ENCODE measurements at places on chromosomes 3 and 15.

GRCh38 chr3:170055209-170055608 is 17.4 kb downstream of the GPR160 start:
- H3K36me3 ChIP-seq = no peaks in the 10 kb centered on the region
- no peaks in the 10 kb centered on the region for H3K27me3 ChIP-seq
- no peak for DNase-seq
- no peak overlapping the region for H3K27ac ChIP-seq
- no peak overlapping the region for H3K4me3 ChIP-seq
- H3K4me1 ChIP-seq = no peaks in the 10 kb centered on the region

GRCh38 chr15:64213646-64214045 is 50.8 kb upstream of the PPIB start:
- no peaks in the 10 kb centered on the region for H3K4me1 ChIP-seq
- H3K4me3 ChIP-seq = no peak overlapping the region
- peaks cover 55% of the 10 kb centered on the region for H3K36me3 ChIP-seq
- no peak overlapping the region for H3K27ac ChIP-seq
- H3K27me3 ChIP-seq = no peaks in the 10 kb centered on the region

GRCh38 chr3:54273791-54274190 is 151.4 kb downstream of the CACNA2D3 start:
- no peak overlapping the region for H3K27ac ChIP-seq
- DNase-seq = no peak
- H3K4me1 ChIP-seq = peaks cover 2% of the 10 kb centered on the region

- no peaks in the 10 kb centered on the region for H3K4me1 ChIP-seq
- H3K4me3 ChIP-seq = no peak overlapping the region
- peaks cover 29% of the 10 kb centered on the region for H3K36me3 ChIP-seq
- no peak for DNase-seq
- no peak overlapping the region for H3K27ac ChIP-seq
- no peaks in the 10 kb centered on the region for H3K27me3 ChIP-seq
These were observed 15.2 kb downstream of the TSEN2 start for GRCh38 chr3:12499474-12499873.

- H3K4me1 ChIP-seq = no peaks in the 10 kb centered on the region
- no peak overlapping the region for H3K4me3 ChIP-seq
- H3K36me3 ChIP-seq = no peaks in the 10 kb centered on the region
These were observed 6.5 kb upstream of the HPS3 start for GRCh38 chr3:149122721-149123578.

DNA sequence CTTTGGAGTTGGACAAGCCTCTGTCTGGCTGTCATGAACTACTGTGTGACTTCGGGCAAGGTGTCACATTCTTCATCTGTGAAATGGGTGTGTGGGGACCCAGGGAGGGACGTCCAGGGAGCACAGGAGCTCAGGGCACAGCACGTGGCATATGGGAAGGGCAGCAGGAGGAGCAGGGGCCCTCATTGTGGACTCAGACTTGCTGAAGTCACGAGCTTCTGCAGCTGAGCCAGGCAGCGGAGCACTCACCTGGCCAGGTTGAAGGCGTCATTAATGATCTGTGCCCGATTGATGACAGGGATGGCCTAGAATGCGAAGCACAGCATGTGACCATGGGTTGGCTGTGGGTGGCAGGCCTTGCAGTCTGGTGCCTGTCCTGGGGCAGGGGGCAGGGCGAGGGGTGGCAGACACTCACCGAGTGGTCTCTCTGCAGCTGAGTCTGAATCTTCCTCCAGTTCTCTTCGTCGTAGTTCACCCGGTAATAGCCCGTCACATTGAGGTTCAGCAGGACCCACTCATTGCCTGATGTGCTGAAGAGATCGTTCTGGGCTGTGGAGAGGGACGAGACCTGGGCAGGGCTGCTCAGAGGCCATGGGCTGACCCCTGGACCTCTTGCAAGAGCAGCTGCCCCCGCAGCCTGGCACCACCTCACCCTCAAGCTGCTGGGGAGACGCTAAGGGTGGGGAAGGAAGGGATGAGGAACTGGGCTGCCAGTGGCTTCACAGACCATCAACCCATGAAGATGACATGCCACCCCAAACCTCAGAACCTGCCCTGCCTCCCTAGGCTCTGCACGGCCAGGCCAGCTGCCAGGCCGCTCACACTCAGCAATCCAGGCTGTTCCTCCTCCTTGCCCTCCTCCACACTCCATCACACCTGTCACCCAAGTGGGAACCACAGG is 15.4 kb downstream of the ANPEP start:
- H3K27ac ChIP-seq = no peak overlapping the region
- no peak overlapping the region for H3K4me3 ChIP-seq
- no peak for DNase-seq
- no peaks in the 10 kb centered on the region for H3K4me1 ChIP-seq
- no peaks in the 10 kb centered on the region for H3K36me3 ChIP-seq

GRCh38 chr3:99896482-99896881 is 78.8 kb downstream of the CMSS1 start:
- no peak overlapping the region for H3K4me3 ChIP-seq
- no peaks in the 10 kb centered on the region for H3K27me3 ChIP-seq
- no peak overlapping the region for H3K27ac ChIP-seq
- DNase-seq = no peak

GRCh38 chr15:66906668-66907614 is 158.5 kb upstream of the SMAD3 start:
- H3K36me3 ChIP-seq = no peaks in the 10 kb centered on the region
- no peak overlapping the region for H3K4me3 ChIP-seq
- H3K27me3 ChIP-seq = no peaks in the 10 kb centered on the region
- H3K27ac ChIP-seq = no peak overlapping the region
- DNase-seq = no peak

GRCh38 chr3:159861369-159861987 is 127.2 kb upstream of the IL12A start:
- no peak overlapping the region for H3K4me3 ChIP-seq
- no peak for DNase-seq
- H3K36me3 ChIP-seq = no peaks in the 10 kb centered on the region
- H3K27ac ChIP-seq = peak overlapping the region; percentile 2

- DNase-seq = no peak
- H3K4me3 ChIP-seq = no peak overlapping the region
- H3K27ac ChIP-seq = no peak overlapping the region
- no peaks in the 10 kb centered on the region for H3K27me3 ChIP-seq
- no peaks in the 10 kb centered on the region for H3K4me1 ChIP-seq
- no peaks in the 10 kb centered on the region for H3K36me3 ChIP-seq
These were observed 567.8 kb downstream of the ROBO1 start for GRCh38 chr3:79199966-79200365.

DNA sequence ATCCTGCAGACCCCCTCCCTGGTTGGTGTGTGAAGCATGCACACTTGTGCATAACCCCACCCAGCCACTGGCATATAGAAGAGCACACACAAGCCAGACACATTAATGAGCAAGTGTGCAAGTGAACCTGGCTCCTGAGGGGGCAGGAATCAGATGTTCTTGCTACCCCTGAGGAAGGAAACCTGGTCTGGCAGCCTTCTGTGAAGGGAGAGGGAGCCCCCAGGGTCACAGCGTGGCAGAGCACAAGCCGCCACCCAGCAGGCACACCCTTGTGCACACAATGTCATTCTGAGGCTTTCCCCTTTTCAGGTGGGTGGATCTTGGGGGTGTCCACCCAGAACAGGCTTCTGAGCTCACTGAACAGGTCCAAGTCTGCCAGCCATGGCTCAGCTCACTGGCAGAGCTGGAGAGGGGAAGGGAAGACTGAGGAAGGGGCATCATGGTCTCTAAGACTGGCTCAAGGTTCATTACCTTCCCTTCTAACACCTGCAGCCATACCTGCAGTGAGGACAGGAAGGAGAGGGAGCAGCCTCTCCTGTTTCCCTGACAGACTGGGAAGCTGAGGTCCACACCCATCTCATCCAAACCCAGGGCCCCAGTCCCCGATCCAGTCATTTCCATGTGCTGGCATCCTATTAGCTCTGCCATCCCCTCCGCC is 31.6 kb upstream of the SEMA3F start:
- H3K27me3 ChIP-seq = no peaks in the 10 kb centered on the region
- H3K4me1 ChIP-seq = peaks cover 29% of the 10 kb centered on the region
- peak overlapping the region; percentile 29 for H3K27ac ChIP-seq

DNA sequence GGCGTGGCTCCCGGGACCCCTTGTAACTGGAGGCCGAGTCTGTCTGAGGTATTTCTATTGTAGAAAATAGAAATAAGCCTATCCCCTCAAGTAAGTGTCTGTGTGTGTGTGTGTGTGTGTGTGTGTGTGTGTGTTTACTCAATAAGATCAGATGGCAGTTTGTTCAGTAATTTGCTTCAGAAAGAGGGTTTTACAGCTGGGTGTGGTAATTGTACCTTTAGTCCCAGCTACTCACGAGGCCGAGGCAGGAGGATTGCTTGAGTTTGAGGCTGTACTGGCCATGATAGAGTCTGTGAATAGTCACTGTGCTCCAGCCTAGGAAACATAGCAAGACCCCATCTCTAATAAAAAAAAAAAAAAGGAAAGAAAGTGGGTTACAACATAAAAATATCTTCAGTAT is 8.7 kb downstream of the SPINT1 start:
- no peaks in the 10 kb centered on the region for H3K27me3 ChIP-seq
- H3K4me3 ChIP-seq = no peak overlapping the region
- no peak for DNase-seq
- peaks cover 33% of the 10 kb centered on the region for H3K4me1 ChIP-seq
- H3K36me3 ChIP-seq = peaks cover 12% of the 10 kb centered on the region

GRCh38 chr3:82133070-82133606 is 371.7 kb upstream of the GBE1 start:
- no peak overlapping the region for H3K4me3 ChIP-seq
- H3K36me3 ChIP-seq = no peaks in the 10 kb centered on the region
- no peak for DNase-seq
- H3K27me3 ChIP-seq = no peaks in the 10 kb centered on the region
- H3K4me1 ChIP-seq = no peaks in the 10 kb centered on the region

GRCh38 chr3:4714045-4714444 is 220.9 kb downstream of the ITPR1 start:
- no peak overlapping the region for H3K27ac ChIP-seq
- peaks cover 23% of the 10 kb centered on the region for H3K4me1 ChIP-seq
- DNase-seq = no peak
- H3K36me3 ChIP-seq = no peaks in the 10 kb centered on the region

GRCh38 chr15:100309109-100310040 is 32.4 kb downstream of the ADAMTS17 start:
- no peak overlapping the region for H3K4me3 ChIP-seq
- no peaks in the 10 kb centered on the region for H3K36me3 ChIP-seq
- H3K27me3 ChIP-seq = no peaks in the 10 kb centered on the region
- no peak for DNase-seq
- peak overlapping the region; percentile 77 for H3K27ac ChIP-seq

GRCh38 chr3:118244761-118245160 is 789.9 kb downstream of the IGSF11 start:
- no peak overlapping the region for H3K27ac ChIP-seq
- H3K36me3 ChIP-seq = no peaks in the 10 kb centered on the region
- no peaks in the 10 kb centered on the region for H3K4me1 ChIP-seq

GRCh38 chr3:8864402-8865350 is 95.3 kb upstream of the OXTR start:
- H3K27ac ChIP-seq = no peak overlapping the region
- H3K4me1 ChIP-seq = no peaks in the 10 kb centered on the region
- H3K36me3 ChIP-seq = no peaks in the 10 kb centered on the region
- DNase-seq = no peak

DNA sequence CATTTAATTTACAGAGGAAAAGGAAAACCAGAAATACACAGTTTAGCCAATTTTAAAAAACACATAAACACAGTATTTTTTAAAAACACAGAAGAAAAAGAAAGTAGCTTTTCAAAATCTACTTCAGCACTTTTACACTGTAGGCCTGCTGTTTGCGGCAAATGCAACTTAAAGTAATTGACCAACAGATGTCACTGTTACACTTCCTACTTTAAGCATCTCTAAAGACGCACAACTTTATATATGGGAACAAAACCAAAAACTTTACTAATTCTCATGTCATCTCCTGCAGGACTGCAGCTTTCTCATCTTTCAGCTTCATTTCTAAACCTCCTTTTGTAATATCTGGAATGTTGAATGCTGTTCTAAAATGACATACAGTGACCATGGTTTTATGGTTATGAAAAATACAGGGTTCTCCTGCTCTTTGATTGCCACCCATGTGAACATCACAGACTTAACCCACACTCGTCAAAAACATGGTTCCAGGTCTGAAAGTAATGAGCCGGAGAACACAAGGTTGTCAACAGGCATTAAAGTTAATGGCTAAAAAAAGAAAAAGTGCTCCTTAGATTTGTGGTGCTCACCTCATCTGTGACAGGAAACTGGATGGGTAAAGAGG is 107.9 kb downstream of the FMN1 start:
- DNase-seq = no peak
- H3K36me3 ChIP-seq = no peaks in the 10 kb centered on the region
- H3K27me3 ChIP-seq = no peaks in the 10 kb centered on the region
- H3K27ac ChIP-seq = no peak overlapping the region
- H3K4me3 ChIP-seq = no peak overlapping the region

GRCh38 chr15:39320886-39321285 is 260.0 kb upstream of the THBS1 start:
- no peak for DNase-seq
- H3K4me1 ChIP-seq = no peaks in the 10 kb centered on the region
- H3K36me3 ChIP-seq = no peaks in the 10 kb centered on the region
- no peak overlapping the region for H3K27ac ChIP-seq
- no peak overlapping the region for H3K4me3 ChIP-seq
- H3K27me3 ChIP-seq = no peaks in the 10 kb centered on the region

GRCh38 chr3:179700716-179701115 is 47.9 kb downstream of the USP13 start:
- H3K36me3 ChIP-seq = no peaks in the 10 kb centered on the region
- no peak overlapping the region for H3K27ac ChIP-seq
- no peak overlapping the region for H3K4me3 ChIP-seq
- H3K4me1 ChIP-seq = no peaks in the 10 kb centered on the region
- no peaks in the 10 kb centered on the region for H3K27me3 ChIP-seq
- no peak for DNase-seq

DNA sequence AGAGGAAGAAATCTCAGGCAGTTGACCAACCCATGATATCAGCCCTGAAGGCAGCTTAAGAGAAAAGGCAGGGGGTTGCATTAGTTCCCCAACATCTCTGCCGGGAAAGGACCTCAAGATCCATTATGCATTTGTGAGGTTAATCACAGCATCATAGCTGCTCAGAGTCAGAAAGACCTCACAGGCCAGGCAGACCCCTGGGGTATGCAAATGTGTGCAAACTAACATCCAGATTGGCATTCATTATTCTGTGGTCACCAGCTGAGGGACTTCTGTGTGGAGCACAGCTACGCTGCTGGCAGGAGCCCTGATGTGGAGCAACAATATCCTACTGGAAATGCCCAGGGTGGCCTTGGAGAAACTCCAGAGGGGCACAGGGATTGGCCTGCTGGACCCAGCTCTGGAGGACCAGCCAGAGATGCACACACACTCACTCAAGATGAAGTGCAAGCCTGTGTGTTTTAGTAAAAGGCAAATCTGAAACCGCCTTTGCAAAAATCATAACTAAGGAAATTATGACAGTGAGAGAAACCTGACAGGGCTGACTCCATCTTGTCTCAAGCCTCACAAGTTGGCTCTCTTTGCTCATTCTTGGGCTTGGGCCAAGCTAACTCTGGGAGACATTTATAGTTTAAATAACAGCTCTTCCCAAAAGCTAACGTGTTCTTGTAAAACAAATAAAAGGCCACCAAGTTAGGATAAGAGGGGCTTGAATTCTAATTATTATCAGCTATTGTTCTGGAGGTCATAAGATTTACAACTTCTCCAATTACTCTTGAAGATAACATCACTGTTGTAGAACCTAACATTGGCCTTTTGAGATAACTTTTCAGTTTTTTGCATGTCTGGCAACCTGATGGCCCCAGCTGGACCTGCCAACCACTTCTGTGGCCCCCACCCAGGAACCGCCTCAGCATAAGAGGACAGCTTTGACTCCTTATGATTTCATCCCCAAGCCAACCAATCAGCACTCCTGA is 257.1 kb downstream of the UACA start:
- peaks cover 83% of the 10 kb centered on the region for H3K4me1 ChIP-seq
- H3K36me3 ChIP-seq = no peaks in the 10 kb centered on the region
- H3K4me3 ChIP-seq = no peak overlapping the region
- peaks cover 9% of the 10 kb centered on the region for H3K27me3 ChIP-seq

Data from esophagus squamous epithelium (tissue), 5 donors.